ENCODE measurements at places on chromosomes 4 and X.

GRCh38 chr4:2101346-2102044, 42.4 kb downstream of the NAT8L start:
- DNase-seq: no peak

GRCh38 chr4:185263419-185263818, 54.0 kb downstream of the SNX25 start:
- no peak for DNase-seq

GRCh38 chrX:154525606-154526490, 9.8 kb upstream of the FAM3A start:
- DNase-seq: no peak

GRCh38 chrX:22912616-22913015, 87.1 kb upstream of the DDX53 start:
- DNase-seq: no peak

GRCh38 chr4:188697243-188697642, 558.0 kb downstream of the TRIML1 start:
- no peak for DNase-seq

GRCh38 chr4:10034136-10034535, 12.8 kb upstream of the SLC2A9 start:
- no peak for DNase-seq

DNA sequence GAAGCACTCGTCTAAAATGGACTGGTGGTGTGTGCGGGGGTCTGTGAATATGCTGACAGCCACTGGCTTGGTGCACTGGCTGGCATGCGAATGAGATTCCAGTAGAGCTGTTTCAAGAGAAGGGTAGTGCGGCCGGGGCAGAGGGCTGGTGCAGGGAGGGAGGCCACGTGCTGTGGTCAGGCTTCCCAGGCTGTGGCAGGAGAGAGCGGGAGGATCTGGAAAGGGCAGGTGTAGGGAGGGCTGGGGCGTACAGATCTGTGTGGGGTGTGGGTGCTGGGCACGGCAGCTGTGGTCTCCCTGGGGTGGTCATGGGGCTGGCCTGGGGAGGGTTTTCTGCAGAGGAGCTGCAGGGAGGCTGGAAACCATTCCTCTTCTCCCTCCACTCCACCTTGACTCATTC, 30.2 kb downstream of the SORCS2 start:
- DNase-seq: no peak

DNA sequence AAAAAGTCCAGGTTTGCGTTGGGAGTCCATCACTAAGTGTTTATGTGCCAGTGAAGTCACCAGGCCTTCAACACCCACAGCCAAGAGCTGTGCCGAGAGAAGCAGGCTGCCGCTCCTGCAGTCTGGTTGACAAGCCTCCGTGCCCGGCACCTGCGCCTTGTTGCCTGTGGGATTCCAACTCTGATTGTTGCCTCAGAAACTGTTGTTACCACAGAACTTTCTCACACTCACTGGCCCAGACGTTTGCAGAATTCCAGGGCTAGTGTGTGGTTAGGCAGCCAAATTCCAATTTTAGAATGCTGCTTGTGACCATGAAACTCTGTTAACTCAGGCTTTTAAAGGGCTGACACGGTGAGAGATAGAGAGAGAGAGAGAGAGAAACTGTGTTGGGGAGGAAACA, 119.5 kb upstream of the LIMCH1 start:
- no peak for DNase-seq

- no peak for DNase-seq
These were observed 105.5 kb downstream of the ARHGAP10 start for GRCh38 chr4:147837435-147837834.

DNA sequence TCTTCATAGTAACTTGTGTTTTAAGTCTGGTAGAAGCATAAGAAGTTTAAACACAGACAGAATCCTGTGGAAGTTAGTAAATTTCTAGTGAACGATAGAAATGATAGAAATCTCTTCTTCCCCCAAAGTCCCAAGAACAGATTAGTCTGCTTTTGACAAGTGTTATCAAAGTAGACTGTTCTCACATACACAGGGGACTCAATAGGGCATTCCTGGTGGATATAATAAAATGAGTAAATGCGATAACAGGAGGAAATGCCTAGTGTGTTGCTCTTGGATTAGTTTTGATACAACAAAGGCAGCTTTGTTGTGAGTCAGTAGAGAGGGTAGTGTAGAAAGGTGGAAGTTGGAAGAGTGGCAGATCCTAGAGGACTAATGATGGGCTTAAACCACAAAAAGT, 43.5 kb downstream of the CLCN3 start:
- DNase-seq: no peak

DNA sequence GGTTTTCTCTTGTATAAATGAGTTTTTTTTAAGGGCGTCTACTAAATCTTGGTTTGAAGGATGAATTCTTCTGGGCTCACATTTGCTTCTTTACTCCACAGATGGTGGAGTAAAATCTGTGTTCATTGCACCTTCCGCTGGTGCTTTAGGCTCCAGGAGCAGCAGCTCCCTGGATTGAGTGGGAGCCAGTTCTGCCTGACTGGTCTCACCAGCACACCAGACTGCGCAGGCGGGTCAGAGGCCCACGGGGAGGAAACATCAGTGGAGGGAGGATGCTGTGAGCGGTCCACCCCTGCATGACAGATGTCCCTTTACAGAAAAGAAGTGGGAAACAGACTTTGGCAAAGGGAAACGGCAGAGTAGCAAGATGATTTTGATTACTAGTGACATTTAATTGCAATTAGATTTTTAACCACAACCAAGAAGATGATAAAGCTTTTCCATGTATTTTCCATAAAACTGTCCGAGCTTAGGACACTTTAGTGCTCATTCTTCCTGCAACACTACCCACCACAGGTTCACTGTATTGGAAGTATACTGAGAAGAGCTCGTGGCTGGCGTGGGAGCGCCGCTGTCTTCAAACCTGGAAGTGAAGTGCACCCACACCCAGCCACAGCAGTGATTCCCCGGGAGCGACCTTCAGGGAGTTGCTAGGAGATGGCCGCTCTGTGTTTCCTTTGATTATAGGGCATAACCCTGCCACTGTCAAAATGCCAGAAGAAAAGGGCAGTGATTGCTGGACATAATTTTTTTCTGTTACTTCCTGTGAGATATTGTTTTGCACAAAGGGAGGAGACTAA, 95.2 kb downstream of the SORBS2 start:
- no peak for DNase-seq

Measured in activated T-cell treated with anti-CD3 and anti-CD28 coated beads for 48 hours (primary cell).